ENCODE measurements at places on chromosomes 1 and 21.
A peak's percentile ranks its signal among the peaks of the same experiment; 100 is the strongest.

DNA sequence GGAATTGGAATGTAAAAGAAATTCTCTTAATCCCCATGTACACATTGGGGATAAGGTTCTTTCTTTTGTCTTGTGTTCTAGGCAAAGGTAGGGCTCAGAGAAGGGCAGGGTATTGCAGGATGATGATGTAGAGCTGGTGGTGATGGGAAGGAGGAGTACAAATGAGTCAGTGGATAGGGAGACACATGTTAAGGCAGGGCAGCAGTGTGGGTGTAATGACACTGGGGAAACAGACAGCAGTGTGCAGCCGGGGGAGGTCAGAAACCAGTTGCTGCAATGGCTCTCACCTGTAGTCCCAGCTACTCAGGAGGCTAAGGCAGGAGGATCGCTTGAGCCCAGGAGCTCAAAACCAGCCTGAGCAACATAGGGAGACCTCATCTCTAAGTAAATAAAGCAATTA, 5.1 kb downstream of the NLRP3 start:
- no peak for DNase-seq

- no peak for DNase-seq
Observed at GRCh38 chr1:222761083-222761482, 24.1 kb downstream of the FAM177B start.

DNA sequence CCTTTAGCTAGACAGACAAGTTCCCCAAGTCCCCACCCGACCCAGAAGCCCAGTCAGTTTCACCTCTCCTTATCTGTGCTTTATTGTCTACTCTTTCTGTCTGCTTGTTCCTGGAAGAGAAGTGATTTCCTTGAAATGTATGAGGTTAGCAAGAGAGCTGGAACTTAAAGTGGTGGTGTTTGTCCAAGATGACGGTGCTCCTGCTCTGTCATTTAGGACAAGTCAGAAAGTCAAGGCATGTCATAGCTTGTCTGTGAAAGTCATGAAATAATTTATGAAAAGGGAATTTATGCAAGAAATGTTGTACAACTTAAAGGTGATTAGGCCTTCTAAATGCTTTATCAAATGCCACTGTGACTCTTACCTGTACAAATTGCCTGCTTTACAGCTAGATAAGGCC, 178.1 kb downstream of the PLA2G4A start:
- no peak for DNase-seq

- DNase-seq = no peak
Observed at GRCh38 chr1:54047384-54048305, 5.4 kb downstream of the TMEM59 start.

GRCh38 chr1:230362949-230363348, 63.2 kb downstream of the PGBD5 start:
- DNase-seq = no peak

DNA sequence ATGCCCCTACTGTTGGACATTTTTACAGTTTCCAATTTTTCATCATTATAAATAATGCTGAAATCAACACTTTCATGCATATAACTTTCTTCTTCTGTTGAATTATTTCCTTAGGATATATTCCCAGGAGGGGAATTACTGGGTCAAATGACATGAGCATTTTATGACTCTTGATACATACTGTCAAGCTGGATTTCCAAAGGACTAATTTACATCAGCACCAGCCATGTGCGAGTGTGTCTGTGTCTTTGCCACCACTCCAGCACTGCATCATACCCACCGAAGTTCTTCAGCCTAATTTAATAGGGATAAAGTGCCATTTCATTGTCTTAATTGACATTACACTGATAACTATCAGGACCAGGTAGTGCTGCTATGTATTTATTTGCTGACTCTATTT, 146.7 kb downstream of the CSMD2 start:
- DNase-seq = no peak

- DNase-seq = no peak
Observed at GRCh38 chr1:44507490-44508396, 102.7 kb downstream of the RNF220 start.

GRCh38 chr1:227745568-227746265, 10.5 kb downstream of the SNAP47 start:
- no peak for DNase-seq

- no peak for DNase-seq
Observed at GRCh38 chr1:162616848-162617247, 15.4 kb upstream of the DDR2 start.

DNA sequence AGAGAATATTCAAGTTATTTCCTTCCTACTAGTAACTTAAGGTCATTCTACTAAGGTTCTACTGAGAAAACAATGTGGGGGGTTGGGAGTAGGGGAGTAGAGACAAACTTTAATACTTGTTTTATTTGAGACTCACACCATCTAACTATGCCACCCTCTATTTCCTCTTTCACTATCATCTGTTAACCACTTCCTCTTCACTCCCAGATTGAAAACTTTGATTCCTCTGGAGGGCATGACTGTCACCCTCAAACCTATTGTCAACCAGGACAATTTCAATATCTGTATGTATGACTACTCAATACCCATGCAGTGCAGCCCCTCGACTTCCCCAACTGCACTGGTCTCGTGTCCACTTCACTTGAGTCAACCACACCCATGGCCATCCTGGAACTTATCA, 165.6 kb upstream of the POGK start:
- no peak for DNase-seq

DNA sequence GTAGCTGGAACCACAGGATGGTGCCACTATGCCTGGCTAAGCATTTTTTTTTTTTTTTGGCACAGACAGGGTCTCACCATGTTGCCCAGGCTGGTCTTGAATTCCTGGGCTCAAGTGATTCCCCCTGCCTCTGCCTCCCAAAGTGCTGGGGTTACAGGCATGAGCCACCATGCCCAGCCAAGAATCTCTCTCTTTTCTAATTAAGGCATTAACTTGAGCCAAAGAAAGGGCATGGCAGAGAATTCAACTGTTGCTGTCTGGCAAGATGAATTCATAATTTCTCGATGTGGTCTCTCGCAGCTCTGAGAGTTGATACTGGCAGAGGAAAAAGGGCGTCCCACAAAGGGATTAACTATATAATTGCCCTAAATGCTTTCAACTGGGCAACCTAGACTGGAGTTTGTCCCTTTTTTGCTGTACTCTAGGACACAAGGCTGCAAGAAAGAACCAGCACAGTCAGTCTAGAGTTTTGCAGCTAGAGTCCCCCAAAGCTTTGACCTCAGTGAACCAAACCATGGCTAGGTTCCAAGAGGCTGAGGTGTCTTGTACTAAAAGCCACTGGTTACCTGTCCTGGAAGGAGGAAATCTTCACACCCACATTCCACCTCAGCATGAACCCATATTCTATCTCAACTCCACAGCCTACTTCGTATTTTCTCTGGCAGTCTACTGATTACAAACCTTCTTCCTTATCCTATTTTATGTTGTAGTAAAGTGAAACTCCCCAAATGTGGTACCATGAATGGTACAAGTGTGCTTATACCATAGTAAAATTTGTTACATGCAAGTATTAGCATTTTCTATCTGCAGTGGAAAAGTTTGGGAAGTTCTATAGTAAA, 51.2 kb downstream of the OPTC start:
- DNase-seq = no peak

- no peak for DNase-seq
Observed at GRCh38 chr1:24759492-24759891, 14.2 kb downstream of the CLIC4 start.

- DNase-seq = peak; percentile 62
Observed at GRCh38 chr1:13960375-13960987, 260.5 kb downstream of the PRDM2 start.

DNA sequence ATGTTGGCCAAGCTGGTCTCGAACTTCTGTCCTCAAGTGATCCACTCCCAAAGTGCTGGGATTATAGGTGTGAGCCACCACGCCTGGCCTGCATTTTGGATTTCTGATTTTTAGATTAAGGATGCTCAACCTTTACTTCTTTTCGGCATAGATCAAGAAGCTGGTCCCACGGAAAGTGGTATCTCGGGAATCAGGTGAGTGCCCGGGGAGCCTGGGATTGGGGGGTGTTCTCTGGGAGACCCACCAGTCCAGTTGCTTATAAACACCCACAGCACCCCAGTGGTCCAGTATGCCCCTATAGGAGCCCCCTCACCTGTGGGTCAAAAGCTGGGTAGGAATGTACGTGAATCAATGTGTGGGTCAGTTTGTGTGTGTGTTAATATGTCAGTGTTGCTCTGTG, 3.2 kb downstream of the SH3D21 start:
- no peak for DNase-seq

- DNase-seq = no peak
Observed at GRCh38 chr1:42953182-42954180, 5.2 kb downstream of the SLC2A1 start.

GRCh38 chr1:198495631-198496030, 44.8 kb downstream of the ATP6V1G3 start:
- DNase-seq = no peak

GRCh38 chr21:34021726-34022125, 51.7 kb upstream of the MRPS6 start:
- DNase-seq = no peak

- DNase-seq = no peak
Observed at GRCh38 chr1:186240436-186240835, 134.6 kb downstream of the TPR start.

DNA sequence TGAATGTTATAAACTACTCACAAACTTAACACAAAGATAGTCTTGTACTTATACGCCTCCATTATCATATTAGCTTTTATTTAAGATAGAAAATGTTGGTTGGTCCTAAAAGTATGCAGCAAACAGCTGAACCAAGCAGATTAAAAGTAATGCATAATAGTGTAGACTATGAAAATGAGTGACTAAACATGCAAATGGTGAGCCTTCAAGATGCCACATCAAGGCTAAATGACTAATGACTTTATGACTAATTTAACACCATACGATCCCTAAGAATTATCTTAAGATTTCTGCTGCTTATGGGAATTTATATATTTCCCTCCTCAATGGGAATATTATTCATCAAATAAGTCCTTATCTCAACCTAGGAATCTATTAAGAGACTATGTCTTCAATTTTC, 4.6 kb downstream of the GPATCH2 start:
- no peak for DNase-seq

DNA sequence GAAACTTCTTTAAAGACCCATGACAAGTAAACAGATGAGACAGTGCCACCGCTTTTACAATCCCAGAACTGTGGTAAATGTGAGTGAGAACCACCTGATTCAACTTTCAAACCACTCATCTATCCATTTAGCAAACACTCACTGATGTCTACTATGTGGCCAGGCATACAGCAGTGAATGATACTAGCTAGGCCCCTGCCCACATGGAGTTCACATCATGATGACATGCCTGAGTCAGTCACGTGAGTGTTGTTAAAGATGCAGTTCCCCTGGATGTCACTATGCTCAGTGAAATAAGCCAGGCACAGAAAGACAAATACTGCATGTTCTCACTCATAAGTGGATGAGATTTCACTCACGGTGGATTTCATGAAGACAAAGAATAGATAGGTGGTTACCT, 28.4 kb downstream of the STX6 start:
- no peak for DNase-seq

DNA sequence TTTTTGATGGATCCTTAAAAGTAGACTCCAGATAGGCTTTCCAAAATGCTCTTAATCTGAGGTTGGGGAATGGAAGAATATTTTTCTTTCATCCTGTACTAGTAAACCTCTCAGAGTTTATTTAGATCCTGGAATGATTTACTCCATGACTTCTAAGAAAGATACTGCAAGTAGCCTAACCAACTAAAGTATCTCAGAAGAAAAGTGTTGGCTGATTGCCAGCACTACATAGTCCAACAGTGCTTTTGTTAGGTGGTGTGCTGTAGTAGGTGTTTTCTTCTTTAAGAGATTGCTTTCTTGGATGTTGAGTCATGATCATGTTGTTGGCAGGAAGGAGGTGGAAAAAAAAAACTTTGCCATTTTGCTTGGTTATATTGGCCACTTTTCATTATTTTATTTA, 119.8 kb downstream of the OSBPL9 start:
- no peak for DNase-seq

GRCh38 chr1:229407206-229408026, 26.5 kb downstream of the ACTA1 start:
- no peak for DNase-seq

- no peak for DNase-seq
Observed at GRCh38 chr1:7938070-7938469, 2.6 kb downstream of the TNFRSF9 start.

GRCh38 chr1:153535242-153536011, at the start of gene S100A6:
TSS of gene S100A6 (minus strand) at chr1:153535991. CDS start at chr1:153535339, 652 bp downstream.
- peak; percentile 21 for DNase-seq

- no peak for DNase-seq
Observed at GRCh38 chr1:221099747-221100595, 220.7 kb downstream of the HLX start.

DNA sequence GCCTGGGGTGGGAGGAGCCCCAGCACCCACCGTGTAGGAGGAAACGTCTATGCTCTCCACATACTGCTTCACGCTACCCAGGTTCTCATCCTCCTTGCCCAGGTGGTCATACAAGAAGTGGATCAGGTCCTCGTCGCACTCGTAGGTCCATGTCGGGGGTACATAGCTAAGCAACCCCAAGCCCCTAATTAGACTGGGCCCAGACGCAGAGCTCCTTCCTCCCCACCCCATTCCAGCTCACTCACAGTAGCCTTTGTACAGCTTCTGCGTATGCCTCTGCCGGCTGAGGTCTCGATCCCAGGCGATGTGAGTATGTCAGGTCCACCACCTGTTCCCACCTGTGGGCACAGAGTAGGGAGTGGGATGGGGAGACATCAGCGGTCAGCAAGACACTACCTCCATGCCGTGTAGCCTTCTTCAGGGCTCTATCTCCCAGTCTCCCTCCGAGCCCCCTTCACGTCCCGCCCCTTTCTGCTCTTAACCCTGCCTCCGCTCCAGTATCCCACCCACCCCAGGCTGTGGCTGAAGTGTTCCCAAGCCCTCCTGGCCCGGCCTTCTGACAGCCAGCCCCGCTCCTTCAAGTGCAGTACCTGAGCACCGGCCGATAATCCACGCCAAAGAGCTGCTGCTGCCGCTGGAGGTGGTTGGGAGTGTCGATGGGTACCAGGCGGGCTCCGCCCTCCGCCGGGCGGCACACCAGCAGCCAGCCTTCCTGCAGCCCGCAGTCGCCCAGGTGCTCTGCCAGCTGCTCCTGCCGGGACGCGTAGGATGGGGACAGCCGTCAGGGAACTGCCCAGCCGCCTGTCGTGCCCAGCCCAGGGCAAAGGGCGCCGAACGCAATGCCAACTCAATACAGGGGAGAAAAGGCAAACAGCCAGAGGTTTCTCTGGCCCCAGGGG, 919 bp downstream of the HECTD3 start:
- no peak for DNase-seq

- DNase-seq = no peak
Observed at GRCh38 chr1:231931846-231932454, 305.4 kb downstream of the DISC1 start.

GRCh38 chr1:201325678-201326060, 42.4 kb downstream of the PKP1 start:
- no peak for DNase-seq

All from right lung (tissue), 10 donors.